Dermis blood vessel endothelial cell (primary cell): ENCODE measurements at places on chromosomes 5 and 9. TPM values are rescaled to one million over a fixed set of nuclear protein-coding genes. Genes with fewer than 3 reads are reported as not detected.

MEF2C gene
- 132 and 169 TPM in 2 replicates for total RNA-seq

ELAVL2 gene
- 0.47 and 0.68 TPM in 2 replicates for total RNA-seq

TRPM3 gene
- 0.37 and 1.4 TPM in 2 replicates for total RNA-seq

CD14 gene
- total RNA-seq = 1.7 and 3.2 TPM in 2 replicates
